Activated CD4-positive, CD25-positive, alpha-beta regulatory T cell treated with anti-CD3 and anti-CD28 coated beads, Interleukin-2, amount 50 U/mL, for 72 hours (primary cell): ENCODE measurements at places on chromosomes 4 and X.

GRCh38 chrX:140949233-140949632 is 53.2 kb upstream of the SPANXB1 start:
- no peak for DNase-seq

DNA sequence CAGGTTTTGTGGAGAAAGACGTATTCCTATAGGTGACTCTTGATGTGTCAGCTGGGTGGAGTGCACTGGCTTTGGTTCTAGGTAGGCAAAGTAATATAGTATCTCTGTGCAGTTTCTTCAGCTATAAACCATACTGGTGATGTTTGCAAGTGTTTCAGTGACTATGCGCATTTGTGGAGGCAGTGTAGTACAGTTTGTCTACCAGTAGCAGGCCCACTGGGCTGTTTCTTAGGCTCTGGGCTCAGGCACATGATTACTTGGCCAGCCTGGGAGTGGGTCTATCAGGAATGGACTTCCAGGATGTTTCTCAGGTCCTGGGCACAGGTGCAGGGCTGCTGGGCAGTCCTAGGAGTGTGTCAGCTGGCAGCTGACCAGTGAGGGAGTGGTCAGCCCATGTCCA is 51.9 kb upstream of the INTU start:
- DNase-seq = no peak

GRCh38 chr4:74441744-74442143 is 3.2 kb upstream of the AREG start:
- no peak for DNase-seq

- DNase-seq = no peak
These were observed 1108.1 kb downstream of the PCDH19 start for GRCh38 chrX:99301990-99302389.

DNA sequence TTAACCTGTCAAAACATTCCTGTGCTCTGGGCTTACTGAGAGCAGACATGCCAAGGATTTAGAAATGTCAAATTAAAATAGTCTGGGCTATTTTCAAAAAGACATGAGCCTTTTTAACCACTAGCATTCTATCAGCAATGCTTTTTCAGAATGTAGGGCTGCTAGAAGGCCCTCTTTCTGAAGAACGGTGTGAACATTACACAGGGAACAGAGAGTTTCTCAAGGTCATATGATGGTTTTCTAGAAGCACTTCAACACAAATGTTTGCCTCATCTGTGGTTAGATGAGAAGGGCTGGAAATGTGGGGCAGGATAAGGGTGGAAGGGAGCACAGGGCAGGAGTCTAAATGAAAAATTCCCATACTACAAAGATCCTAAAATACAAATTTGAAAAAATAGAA is 39.3 kb downstream of the GRIA3 start:
- no peak for DNase-seq
